ENCODE measurements at places on chromosomes 13 and 19.

DNA sequence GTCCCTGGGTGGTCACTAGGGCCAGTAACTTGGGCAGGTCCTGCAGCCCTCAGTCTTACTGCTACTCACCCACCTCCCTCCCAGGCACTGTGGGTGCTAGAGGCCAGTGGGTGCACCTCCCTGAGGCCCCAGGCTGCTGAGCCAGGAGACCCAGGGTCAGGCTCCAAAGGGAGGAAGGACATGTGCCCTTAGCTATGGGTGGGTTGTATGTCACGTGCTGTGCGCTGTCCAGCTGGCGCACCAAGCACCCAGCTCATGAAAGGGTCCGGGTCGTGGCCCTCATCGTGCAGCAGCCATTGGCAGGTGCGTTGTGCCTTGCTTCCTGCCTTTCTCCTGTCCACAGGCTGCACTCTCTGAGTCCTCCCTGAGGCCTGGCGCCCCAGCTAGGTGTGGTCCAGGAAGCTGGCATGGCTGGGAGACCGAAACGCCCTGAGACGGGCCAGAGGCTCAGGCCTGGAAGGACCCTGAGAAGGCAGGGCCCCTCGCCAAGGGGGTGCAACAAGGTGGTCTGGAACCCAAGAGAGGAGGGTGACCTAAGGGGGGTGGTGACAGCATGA, 47.0 kb upstream of the KCTD15 start:
- ATAC-seq = no peak

GRCh38 chr13:110824702-110825300, 90.1 kb downstream of the ANKRD10 start:
- no peak for ATAC-seq

- ATAC-seq = no peak
Measured at GRCh38 chr13:102687520-102687919, 7.3 kb downstream of the METTL21C start.

GRCh38 chr13:103878891-103879605, 812.8 kb upstream of the SLC10A2 start:
- ATAC-seq = no peak

GRCh38 chr13:41137951-41138350, 5.3 kb upstream of the KBTBD6 start:
- no peak for ATAC-seq

DNA sequence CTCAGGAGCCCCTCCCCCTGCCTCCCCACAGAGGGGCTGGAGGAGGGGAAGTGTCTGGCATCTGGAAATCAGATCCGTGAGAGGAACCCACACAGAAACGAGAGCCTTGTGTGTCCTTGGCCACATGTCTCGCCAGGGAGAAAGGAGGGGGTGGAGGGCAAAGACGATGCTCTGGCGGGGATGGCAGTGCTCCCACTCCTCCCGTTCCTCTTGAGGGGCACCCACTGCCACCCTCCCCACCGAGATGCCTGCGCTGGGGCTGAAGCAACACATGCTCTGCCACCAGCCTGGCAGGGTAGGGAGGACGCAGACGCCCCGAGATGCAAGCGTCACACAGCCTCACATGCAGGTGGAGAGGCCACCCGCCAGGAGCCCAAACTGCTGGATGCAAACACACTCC, 2.8 kb downstream of the ADGRL1 start:
- no peak for ATAC-seq

DNA sequence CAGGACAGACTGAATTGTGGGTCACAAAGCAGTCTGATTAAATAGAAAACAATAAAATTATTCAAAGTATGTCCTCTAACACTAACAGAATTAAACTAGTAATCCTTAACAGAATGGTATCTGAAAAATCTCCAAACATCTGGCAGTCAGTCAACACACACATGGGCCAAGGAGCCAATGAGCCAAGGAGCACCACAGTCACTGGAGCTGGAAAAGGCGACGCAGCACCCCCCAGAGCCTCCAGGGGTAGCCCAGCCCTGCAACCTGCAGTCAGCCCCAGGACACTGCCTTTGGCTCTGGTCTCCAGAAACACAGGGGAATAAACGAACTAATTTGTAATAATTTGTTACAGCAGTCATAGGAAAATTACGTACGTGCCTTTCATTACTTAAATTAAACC, 12.3 kb downstream of the TUBGCP3 start:
- no peak for ATAC-seq

DNA sequence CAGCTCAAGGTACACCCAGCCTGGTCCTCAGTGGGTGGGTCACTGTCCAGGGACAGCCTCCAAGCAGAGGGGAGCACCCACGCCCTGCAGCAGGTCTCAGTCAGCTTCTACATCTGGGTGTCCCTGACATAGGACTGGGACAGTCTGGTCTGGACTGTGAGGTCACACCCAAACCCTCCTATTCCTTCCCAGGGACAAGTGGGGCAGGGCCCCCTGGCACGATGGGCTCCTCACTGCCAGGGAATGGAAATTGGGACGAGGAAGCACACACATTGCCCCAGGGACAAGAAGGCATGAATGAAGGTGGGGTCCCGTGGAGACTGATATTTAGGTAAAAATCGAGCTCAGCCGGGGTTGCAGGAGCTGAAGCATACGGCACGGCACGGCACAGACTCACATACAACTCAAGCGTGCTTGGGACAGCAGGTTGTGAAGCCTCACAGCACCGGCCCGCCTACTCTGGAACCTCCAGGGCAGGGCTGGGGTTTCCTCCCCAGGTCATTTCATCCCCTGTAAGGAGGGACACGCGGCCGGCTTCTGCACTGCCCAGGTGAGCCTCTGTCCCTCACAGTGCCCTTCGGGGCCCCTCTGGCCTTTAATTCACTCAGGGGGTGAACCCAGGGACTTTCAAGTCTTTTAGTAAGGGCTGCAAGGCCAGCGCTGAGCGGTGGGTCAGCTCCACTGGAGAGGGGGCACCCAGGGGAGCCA, 3.5 kb downstream of the PNMA8B start:
- ATAC-seq = no peak

- ATAC-seq = no peak
Measured at GRCh38 chr19:44438441-44438840, 9.8 kb downstream of the ZNF229 start.

- no peak for ATAC-seq
Measured at GRCh38 chr13:106789911-106790310, 222.0 kb upstream of the ARGLU1 start.

- no peak for ATAC-seq
Measured at GRCh38 chr13:21481359-21481758, 22.3 kb upstream of the ZDHHC20 start.

DNA sequence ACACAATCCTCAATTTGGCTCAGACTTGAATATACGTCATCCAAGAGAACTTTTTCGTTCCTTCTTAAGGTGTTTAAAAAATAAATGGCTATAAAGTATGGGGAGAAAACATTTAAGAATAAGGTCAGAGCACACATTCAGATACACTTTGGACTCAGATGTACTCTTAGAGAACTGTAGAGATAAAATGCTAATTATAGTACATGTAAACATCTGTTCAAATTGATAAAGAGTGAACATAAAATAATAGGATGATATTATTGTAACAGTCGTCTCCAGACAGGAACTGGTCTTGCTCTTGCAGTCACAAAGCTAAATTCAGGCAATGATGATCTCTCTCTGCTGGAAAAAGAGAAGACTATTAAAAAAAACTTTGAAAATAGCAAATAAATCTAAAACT, 91.4 kb downstream of the RBM26 start:
- no peak for ATAC-seq

DNA sequence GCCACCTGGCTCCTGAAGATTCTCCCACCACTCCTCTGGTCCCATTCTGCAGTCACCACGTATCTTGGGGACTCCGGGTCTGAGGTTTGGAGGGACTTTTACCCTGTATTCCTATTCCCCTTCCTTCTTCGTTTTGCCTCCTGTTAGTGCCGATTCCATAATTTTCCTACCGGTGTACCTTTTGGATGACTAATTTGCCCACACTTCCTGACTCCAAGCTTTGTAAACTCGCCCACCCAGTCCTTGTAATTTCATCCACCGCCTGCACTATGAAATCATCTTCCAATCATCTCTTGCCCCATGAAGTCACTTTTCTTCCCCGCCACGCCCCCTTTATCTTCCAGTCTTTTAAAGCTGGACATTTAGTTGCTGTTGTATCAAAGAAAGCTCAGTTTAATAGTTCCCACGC, 572 bp downstream of the UCHL3 start:
- no peak for ATAC-seq

DNA sequence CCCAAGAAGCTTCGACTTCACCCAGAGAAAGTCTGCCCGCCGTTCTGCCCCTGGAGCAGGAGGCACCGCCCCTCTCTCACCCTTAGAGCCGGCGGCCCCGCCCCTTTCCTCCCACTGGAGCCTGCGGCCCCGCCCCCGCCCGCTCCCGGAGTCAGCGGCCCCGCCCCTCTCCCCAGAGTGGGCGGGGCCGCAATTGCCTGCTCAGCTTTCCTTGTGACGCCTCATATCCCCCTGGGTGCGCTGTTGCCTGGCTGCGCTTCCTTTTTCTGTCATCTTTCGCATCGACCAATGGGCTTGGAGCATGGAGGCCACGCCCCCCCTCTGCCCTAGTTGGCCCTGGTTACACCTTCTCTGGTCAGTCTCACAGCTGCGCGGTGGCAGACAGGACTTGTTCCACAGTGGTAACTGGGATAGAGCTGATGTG, 38.2 kb upstream of the ZNF492 start:
- no peak for ATAC-seq

Data from stimulated activated memory B cell treated with anti-CD40 and anti-IgM and Interleukin-4, amounts not matched to agents 10 μg/mL and 1 μg/mL and 100 μg/mL, for 72 hours (primary cell).